C1 segment of cervical spinal cord (tissue), 14 donors: ENCODE measurements at places on chromosomes 3 and 15.

GRCh38 chr3:30113906-30114305 lies 492.5 kb upstream of the TGFBR2 start:
- no peak for DNase-seq

- no peak for DNase-seq
Measured at GRCh38 chr15:78537266-78537905, 2.9 kb upstream of the PSMA4 start.

- no peak for DNase-seq
Measured at GRCh38 chr3:188661806-188662205, 507.8 kb downstream of the LPP start.

GRCh38 chr3:117526470-117527079 lies 817.0 kb downstream of the TUSC7 start:
- no peak for DNase-seq

GRCh38 chr15:69865369-69865768 lies 232.3 kb downstream of the TLE3 start:
- no peak for DNase-seq

DNA sequence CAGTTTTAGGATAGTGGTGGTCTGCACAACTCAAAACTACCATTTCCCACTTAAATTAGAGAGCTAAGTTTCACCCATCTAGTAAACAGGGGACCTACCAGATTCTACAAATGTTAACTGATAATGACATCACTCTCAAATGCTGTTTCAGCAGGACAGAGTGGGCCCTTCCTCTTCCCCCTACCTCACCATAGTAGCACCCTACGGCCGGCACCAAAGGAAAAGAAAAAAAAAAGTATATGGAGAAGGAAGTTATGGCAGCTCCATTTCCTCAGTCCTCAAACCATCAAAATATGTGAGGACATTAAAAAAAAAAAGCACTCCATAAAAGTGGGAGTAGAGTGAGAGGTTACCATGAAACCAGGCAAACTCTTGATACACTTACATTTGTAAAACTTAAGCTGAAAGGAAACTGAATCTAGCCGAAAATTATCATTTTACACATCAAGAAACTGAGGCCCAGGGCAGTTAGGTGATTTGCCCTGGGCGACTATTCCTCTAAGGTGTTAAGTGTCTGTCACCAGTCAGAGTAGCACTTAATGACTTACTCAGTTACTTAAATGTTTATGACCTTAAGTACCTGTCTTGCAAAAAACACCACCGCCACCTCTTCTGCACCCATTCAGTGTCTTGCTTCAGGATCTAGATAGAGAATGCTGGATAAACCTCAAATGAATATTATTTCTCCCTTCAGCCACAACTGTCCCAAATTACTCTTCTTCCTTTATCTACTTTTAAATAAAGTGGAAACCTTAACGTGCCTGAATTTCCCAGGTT lies 2.7 kb downstream of the MSL2 start:
- no peak for DNase-seq

- no peak for DNase-seq
Measured at GRCh38 chr15:70250208-70251201, 152.8 kb upstream of the TLE3 start.
